Smooth muscle cell of the brain vasculature (primary cell): ENCODE measurements at places on chromosomes 5 and 9.

DNA sequence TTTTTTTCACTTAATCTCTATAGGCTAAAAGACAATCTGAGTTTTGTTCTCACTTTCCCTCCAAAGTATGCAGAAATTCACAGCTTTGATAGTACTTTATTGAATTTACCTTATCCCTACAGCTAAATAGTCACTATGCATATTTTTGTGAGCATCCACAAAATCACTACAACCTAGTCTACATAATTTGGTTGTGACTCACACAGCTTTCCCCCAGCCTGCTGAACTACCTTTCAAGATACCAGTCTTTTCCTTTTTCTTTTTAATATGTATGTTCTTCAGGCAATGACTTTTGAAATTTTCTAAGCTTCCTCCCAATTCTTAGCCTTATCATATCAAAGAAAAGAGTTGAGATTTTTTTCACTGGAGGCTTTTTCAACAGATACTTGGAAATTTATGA lies 347.3 kb upstream of the CDH6 start:
- no peak for DNase-seq

- no peak for DNase-seq
These were observed 160.9 kb downstream of the FOCAD start for GRCh38 chr9:20844916-20845315.

GRCh38 chr5:21701317-21701716 lies 1151.8 kb downstream of the CDH12 start:
- DNase-seq = no peak

DNA sequence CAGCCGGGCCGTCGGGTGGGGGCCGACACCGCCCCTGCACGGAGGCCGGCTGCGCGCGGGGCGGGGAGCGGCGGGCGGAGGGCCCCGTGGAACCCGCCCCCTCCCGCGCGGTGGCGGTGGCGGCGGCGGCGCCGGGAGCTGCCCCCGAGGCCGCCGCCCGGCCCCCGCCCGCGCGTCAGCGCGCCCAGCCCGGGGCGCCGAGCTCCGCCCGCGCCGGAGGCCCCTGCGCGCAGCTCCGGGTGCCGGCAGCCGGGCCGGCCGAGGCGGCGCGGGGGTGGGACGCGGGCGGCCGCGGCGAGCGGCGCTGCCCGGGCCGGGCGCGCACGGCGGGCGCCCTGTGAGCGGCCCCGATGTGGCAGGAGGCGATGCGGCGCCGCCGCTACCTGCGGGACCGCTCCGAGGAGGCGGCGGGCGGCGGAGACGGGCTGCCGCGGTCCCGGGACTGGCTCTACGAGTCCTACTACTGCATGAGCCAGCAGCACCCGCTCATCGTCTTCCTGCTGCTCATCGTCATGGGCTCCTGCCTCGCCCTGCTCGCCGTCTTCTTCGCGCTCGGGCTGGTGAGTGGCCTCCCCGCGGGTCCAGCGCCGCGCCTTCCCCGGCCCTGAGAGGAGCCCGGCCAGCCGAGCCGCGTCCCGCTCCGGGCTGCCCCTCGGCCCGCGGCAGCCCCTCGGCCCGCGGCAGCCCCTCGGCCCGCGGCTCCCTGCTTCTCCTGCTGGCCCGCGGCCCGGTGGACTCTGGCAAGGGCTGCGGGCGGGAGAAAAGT lies at the start of gene ADCY2:
Gene ADCY2 (plus strand): TSS at position 192 of the 766 bp plus-strand sequence. CDS start 159 bp downstream, at position 351.
- no peak for DNase-seq

DNA sequence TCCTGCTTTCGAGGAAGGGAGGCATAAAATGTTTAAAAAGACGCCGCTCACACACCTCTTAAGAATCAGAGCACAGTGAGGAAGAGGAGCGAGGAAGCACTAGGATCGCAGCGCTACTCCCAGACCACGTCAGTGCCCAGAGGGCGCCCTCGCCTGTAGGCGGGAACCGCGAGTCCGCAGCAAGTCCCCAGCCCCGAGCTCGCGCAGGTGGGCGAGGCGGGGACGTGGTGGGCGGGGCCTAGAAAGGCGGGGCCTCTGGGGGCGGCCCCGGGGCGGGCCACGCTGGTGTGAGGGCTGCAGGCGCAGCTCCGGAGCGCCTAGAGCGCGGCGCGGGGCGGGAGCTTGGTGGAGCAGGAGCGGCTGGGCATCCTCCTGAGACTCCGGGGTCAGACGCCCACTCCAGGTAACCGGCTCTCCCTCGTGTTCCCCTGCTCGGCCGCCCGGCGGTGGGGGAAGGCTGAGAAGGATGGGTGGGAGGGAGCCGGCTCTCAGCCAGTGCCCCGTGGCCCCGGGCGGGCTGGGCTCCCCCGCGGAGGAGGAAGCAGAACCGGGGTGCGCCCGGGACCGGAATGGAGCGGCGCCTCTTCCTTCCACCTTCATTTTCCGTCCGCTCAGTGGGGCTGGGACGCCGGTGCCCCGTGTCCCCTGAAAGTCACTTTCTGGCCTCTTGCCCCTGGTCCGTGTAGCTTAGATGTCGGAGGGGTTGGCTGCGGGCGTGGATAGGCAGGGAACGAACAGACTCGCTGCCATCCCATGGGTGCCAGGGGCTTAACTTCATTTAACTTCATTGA lies at the start of gene GCNT1:
Gene GCNT1 (plus strand): TSS at position 280 of the 791 bp plus-strand sequence. CDS start 43,200 bp downstream, outside the sequence.
- DNase-seq = no peak

- DNase-seq = no peak
These were observed 480.8 kb upstream of the CCNG1 start for GRCh38 chr5:162956570-162956969.

DNA sequence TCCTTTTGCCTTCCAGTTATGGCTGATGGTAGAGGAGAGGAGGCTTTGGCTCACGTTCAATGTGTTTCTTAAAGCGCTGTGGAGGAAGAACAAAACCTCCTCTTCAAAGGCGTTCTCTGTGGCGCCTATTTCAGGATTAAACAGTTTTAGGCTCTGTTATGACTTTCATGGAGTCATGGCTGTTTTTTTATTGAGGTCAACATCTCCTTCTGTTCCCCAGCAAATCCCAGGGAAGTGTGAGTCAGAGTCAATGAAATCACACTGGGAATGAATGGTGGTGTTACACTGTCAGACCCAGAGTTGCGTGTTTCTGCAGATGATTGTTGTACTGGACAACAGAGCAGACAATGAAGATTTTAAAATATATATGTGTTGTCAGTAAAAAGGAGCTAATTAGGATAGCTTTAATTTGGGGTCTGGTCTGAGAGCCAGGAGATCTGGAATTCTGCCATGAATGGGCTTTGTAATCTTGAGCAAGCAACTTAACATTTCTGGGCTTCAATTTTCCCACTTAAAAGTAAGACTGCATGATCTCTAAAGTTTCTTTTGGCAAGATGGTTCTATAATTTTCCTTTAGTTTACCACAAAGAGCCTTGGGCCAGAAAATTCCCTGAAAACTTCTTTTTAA lies 240.7 kb downstream of the CSNK1G3 start:
- DNase-seq = peak; percentile 57

- no peak for DNase-seq
These were observed at the start of gene HBEGF for GRCh38 chr5:140346348-140347221. Gene HBEGF (minus strand): TSS chr5:140346603. CDS start chr5:140346328, 275 bp downstream.

DNA sequence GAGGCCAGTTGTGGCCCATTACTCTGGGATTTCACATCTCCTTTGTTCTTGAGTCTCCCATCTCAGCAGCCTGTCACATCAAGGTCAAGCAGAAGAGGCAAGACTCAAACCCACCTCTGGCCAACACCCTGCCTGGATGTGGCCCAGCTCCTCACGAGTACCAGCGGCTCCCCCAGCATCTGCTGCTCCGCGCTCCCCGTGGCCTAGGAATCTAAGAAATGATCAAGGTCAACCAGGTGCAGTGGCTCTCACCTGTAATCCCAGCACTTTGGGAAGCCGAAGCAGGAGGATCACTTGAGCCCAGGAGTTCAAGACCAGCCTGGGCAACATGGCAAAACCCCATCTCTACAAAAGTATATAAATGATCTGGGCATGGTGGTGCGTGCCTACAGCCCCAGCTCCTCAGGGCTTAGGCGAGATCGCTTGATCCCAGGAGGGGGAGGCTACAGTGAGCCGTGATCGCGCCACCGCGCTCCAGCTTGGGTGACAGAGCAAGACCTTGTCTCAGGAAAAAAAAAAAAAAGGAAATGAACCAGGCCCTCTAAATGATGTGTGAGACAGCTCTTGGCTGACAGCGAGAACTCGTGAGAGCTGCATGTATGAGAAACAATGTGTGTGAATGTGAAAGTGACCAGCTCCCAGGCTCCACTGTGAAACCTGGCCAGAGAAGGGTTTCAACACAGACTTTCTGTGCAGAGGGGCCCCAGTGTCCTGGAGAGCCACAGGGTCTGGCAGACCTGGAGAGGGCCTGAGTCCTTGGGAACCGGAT lies 61.6 kb upstream of the ANGPTL2 start:
- DNase-seq = no peak

- DNase-seq = no peak
These were observed 159.6 kb downstream of the ACTL7B start for GRCh38 chr9:108696156-108696555.

DNA sequence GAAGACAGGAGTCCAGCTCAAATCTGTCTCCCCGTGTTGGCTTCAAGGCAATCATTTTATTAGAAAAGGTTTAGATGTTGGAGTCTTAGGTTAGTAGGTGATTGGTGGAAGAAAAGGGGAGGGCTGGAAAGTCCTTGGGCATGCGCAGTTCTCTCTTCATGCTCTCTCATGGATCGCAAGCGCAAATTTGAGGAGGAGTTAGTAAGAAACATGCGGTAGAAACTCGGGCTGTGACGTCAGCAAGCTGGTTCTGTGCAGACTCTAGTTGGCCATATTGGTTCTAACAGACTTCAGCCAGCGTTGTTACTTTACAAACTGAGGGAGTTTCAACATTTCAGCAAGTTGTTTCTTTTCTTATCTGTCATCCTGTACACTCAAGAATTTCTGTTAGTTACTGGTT lies 392.2 kb downstream of the CDK5RAP2 start:
- no peak for DNase-seq
